ENCODE measurements at places on chromosomes 5 and 9.

GRCh38 chr5:14672082-14672481, 7.6 kb downstream of the OTULIN start:
- no peak for DNase-seq

DNA sequence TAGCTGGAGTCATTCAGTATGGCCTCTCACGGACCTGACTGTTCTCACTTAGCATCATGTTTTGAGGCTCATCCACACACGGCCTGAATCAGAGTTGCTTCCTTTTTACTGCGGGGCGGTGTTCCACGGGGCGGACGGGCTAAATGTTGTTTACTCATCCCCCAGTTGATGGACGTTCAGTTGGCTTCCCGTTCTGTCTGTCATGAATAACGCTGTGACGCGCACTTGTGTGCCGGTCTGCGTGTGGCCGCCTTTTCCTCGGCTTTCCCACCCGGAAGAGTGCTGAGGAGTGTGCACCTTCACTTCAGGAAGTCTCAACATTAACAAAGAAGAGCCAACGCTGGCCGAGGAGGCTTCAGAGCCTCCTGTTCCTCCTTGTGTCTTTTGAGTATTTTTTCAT, 39.0 kb upstream of the IRX4 start:
- no peak for DNase-seq

DNA sequence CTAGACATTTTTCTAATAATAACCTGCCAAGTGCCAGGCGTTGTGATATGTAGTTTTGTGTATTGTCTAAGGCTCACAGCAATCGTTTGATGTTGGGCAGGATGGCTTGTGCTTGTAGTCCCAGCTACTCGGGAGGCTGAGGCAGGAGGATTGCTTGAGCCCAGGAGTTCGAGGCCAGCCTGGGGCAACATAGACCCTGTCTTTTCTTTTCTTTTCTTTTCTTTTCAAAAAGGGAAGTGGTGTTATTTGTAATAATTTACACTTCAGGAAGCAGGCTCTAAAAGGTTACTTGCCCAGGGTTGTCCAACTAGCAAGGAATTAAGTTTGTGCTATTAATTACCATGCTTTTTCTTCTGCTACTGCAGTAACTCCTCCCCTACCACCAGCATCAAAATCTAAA, 3.2 kb downstream of the ZNF131 start:
- DNase-seq: no peak

- DNase-seq: peak; percentile 48
Measured at GRCh38 chr9:77011973-77012821, 7.3 kb upstream of the FOXB2 start.

DNA sequence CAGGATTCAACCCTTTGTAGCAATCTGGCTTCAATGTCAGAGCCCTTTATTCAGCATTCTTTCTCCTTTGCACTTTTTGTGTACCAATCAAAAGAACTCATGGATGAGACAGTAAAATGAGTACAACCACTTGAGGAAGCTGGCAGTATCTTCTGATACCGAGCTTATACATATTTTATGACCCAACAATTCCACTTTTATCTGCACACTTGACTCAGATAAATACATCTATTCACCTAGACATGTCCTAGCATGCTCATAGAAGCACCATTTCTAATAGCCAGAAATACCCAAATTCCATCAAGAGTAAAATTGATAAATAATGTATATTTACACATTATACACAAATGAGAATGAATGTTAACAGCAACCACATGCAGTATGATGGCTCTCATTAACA, 111.2 kb upstream of the PTGER4 start:
- no peak for DNase-seq

DNA sequence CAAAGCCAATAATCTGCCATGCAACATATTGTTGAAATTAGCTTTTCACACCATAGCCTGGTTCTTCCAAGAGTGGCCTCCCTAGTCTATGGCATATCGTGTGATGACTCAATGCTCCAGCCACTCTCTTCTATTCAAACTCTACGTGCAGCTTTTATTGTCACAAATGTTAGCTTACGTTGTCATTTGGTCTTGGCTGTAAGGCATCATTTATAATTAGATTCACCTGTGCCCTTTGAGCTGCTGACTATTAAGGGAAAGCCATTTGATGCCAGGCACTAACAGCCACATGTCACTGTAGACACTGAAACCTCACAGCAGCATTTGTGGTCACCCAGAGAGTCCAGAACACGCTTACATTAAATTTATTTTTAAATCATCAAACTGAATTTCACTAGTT, 66.8 kb downstream of the APBA1 start:
- DNase-seq: no peak

- DNase-seq: no peak
Measured at GRCh38 chr9:93090091-93090655, 5.8 kb upstream of the CARD19 start.

- DNase-seq: no peak
Measured at GRCh38 chr5:96904054-96904931, 28.0 kb downstream of the ERAP2 start.

GRCh38 chr5:17429353-17429752, 68.7 kb upstream of the TAF11L2 start:
- no peak for DNase-seq

GRCh38 chr5:58262226-58262625, 197.7 kb downstream of the PLK2 start:
- DNase-seq: no peak

- DNase-seq: no peak
Measured at GRCh38 chr5:152689250-152689711, 284.2 kb upstream of the NMUR2 start.

DNA sequence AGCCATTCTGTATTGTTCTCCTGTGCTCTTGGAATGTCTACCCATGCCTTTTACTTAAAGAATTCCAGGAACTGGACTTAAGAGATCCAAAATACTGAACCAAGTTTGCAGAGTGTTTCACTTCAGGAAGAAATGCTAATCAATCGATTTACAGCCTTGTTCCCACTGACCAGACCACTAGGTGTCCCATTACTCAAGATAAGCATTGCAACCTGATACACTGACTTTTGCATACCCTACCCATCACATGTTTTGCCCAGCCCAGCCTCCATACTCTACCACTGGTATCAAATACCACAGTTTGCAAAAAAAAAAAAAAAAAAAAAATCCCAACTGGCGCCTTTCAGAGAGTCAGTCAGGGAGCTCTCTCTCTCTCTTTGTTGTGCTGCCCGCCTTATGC, 550.8 kb downstream of the CDH9 start:
- no peak for DNase-seq

DNA sequence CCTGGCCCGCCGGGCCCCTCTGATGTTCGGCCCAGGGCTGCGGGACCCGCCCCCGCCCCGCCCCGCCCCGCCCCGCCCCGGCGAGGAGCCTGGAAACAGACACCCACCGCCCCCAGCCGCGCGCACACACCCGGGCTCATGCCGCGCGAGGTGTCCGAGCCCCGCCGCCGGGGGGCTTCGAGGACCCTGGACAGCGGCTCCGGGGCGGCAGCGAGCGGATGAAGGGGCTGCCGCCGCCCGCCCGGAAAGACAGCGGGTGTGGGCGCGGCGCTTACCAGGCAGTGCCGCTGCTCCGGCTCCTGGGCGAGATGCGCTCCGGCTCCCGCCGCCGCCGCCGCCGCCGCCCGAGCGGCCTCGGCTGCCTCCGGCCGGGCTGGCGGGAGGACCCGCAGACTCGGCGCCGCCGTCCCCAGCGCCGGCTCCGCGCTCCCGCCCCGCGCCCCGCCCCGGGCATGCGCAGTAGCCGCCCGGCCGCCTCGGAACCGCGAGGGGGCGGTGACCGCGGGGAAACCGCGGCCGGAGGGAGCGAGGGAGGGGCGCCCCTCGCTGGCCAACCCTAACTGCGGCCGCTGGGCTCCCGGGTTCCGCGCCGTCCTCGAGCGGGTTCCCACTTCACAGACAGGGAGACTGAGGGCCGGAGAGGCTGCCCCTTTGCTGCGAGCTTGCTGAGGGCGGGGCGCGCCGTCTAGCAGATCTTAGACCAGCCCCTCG, at the start of gene GPRIN1:
TSS of gene GPRIN1 (minus strand) at position 433 of the 711 bp plus-strand sequence. CDS start 10,322 bp downstream, outside the sequence.
- DNase-seq: peak; percentile 39

GRCh38 chr5:107567901-107568671, 102.7 kb downstream of the EFNA5 start:
- no peak for DNase-seq

GRCh38 chr5:139058121-139058520, 140.0 kb downstream of the SIL1 start:
- DNase-seq: no peak

- DNase-seq: no peak
Measured at GRCh38 chr5:151461312-151461711, 13.9 kb downstream of the SLC36A1 start.

- no peak for DNase-seq
Measured at GRCh38 chr9:32587901-32588300, 14.9 kb upstream of the NDUFB6 start.

GRCh38 chr5:11520241-11520930, 383.9 kb downstream of the CTNND2 start:
- no peak for DNase-seq

DNA sequence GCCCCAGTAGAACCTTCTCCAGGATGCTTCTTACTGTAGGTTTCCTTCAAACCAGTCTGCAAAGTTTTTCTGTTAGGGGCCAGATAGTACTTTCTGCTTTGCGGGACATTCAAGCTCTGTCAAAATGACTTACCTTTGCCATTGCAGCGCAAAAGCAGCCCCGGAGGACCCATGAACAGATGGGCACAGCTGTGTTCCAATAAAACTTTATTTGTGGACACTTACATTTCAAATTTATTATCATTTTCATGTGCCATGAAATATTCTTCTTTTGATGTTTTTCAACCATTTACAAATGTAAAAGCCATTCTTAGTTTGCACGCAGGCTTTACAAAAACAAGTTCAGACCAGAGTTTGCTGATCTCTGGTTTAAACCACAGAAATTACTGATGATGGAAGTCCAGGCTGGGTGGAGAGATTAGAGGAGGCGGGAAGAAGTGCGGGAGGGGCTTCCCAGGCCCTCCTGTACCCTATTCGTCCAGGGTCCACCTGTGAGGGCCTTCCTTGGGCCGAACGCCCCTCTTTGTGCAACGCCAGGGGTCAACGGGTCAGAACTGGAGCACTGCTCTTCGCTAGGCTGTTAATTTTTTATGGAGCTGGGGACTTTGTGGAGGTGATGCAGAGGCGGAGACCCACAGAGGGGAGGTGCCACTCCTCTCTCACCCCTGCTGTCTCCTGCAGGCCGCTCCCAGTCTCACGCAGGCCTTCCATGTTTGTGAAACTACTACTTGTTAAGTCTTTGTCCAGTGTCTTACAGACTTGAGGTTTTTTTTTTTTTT, 7.6 kb upstream of the ASS1 start:
- no peak for DNase-seq

GRCh38 chr5:138360941-138361452, 8.5 kb downstream of the KDM3B start:
- DNase-seq: no peak

- no peak for DNase-seq
Measured at GRCh38 chr9:97660340-97660739, 26.7 kb downstream of the NCBP1 start.

Data from T-helper 9 cell (primary cell).